ENCODE measurements at places on chromosomes 6 and 20.

DNA sequence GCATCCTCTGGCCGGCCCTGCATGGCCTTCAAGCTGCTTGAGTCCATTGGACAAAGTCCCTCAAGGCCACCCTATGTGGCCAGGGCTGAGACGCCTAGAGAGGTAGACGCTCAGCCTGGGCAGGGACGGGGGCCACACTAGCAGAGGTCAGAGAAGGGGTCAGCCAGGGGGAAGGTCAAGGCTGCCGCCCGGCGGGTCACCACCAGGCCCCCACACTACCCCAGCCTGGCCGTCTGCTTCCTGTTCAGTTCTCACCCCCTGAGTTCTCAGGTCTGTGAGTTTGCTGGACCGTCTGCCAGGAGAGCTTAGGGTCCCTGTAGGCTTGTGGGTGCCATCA is 37.3 kb downstream of the NTSR1 start:
- DNase-seq: no peak

GRCh38 chr6:68502946-68503345 is 132.1 kb upstream of the ADGRB3 start:
- DNase-seq: no peak

GRCh38 chr6:77326711-77327110 is 136.6 kb downstream of the HTR1B start:
- DNase-seq: no peak

DNA sequence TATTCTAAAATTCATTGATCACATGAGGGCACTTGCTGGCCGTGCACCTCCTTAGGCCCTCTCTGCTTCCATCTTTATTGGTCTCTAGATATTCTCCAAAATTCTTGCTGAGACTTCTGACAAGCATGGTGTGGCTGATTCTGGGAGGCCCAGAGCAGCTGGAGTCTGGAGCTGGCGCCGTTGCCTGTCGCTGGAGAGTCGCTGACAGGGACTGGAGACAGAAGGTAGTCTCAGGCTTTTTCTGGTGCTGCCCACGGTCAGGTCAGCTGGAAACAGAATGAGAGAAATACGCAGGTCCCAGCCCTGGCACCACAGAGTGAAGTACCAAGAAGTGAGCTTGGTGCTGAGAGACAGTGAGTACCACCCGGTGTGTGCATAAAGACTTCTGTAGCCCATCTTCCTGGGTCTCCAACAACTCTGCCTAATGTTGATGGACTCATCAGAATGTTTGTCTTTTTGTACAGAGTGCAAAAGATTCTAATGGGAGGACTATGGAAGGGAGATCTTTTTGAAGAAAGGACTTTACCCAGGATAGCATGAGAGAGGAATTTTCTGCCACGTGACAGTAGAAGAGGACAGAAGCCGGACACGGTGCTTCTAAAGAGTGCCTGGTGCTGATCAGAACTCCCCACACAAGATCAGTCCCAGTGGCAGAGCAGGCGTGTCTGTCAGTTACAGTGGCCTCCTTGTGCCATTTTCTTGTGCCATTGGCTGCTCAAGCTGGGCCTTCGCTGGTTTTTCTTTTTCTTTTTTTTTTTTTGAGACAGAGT is 1.8 kb upstream of the ALDH8A1 start:
- DNase-seq: no peak

DNA sequence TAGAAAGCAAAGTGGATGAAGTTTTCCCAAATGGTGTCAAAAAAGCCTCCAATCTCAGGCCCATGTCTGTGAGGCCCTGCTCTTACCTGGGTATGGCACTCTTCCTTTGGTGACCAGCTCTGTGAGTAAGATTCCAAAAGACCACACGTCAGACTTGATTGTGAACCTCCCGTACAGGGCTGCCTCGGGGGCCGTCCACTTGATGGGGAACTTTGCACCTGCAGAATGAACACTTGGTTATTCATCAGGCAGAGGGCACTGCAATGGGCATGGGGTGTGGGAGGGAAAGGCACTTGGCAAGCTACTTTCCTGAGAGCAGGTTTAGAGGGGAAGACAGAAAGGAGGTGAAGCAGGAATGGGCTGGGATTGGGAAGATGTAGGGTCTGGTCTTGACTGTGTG is 68.7 kb upstream of the TRAF3IP2 start:
- DNase-seq: no peak

DNA sequence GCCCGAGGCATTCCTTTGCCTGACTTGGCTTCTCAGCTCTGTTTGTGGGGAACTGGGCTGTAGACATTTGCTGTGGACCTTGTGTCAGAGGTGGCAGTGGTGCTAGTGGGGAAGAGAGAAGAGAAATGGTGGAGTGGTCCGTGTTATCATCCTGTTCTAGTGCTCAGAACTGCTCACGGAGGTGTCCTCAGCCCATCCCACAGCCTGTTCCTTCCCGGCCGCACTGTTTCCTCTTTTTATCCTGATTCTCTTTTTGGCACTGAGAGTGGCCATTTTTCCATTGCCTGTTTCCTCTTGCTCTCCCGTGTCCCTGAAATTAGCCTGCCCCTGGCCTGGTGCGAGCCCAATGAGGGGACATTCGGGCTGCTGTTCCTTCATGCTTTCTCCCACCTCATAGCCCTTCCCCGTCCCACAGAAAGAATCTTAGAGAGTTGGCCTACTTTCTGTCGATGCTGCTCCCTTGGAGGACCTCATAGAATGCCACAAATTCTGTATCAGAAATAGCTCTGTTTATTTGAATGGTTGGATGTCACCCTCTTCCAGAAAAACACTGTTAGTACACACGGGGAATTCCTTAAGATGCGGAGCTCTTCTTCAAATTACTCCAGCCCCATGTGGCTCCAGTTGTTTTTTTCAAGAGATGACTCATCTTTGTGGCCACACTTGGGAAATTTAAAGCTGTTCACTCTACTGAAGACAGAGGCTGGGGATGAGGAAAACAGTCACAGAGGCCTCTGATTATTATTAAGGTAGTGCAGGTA is 26.1 kb downstream of the FARS2 start:
- peak; percentile 78 for DNase-seq

- DNase-seq: no peak
Measured at GRCh38 chr20:57759724-57760123, 49.9 kb upstream of the PMEPA1 start.

- no peak for DNase-seq
Measured at GRCh38 chr6:27865850-27866356, 46.3 kb downstream of the OR2B2 start.

DNA sequence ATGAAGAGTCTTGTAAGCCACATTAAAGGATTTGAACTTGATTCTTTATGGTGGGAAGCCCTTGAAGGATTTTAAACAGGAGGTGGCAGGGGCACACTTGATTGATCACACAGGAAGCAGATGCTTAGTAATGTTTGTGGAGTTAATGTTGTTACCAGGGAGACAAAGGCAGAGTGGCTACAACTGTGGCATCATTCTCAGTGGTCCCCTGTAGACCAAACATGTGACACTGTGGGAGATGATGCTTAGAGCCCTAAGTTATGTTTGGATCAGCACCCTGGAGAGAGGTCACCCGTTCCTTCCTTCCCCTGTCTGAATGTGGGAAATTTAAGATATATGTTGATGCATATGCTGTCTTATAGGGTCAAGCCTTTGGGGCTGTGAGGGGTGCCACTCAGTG is 53.2 kb downstream of the EIF2S2 start:
- no peak for DNase-seq

DNA sequence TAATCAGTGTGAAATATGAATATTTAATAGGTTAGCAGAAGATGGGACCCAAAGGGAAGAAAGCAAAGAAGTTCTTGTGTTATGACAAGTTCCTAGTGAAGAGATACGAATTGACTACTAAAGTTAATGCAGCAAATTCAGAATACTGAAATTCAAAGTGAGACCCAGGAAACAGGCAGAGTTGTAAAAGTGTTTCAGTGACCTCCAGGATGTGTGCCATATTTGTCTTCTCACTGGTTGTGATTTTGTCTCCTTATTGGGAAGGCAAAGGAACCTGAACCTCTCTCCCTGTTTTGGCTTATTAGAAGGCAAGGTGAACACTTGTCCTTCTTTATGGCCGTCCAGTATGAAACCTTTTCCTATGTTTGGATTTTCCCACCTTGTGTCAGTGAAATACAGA is 51.8 kb upstream of the DTNBP1 start:
- no peak for DNase-seq

DNA sequence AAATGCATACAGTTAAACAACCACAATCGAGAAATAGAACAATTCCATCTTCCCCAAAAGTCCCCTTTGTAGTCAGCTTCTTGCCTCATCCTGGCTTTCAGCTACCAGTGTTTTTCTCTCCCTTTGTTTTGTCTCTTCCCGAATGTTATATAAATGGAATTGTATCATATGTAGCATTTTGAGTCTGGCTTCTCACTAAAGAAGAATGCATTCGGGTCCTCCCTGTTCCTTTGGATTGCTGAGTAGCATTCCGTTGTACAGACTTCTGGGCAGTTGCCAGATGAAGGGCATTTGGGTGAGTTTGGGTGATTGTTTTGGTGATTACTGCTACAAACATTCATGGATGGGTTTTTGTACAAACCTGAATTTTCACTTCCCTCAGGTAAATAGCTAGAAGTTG is 27.8 kb downstream of the PRPH2 start:
- DNase-seq: no peak

DNA sequence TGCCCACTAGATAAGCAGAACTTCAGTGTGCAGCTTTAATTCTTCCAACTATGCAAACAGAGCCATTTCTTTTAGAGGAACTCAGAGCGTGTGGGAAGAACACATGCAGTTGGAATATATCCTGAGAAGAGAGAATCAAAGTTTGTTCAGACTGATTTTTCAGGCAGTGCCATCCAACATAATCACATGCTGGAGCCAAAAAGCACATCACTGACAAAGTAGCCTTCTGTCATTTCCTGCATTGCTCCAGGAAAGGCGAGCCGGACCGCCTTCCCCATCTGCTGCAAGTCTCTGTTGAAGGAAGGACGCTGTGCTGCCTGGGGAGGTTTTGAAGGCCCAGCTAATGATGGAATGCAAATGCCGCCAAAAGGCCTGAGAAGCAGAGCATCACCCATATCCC is 98.4 kb downstream of the DOK5 start:
- DNase-seq: no peak

DNA sequence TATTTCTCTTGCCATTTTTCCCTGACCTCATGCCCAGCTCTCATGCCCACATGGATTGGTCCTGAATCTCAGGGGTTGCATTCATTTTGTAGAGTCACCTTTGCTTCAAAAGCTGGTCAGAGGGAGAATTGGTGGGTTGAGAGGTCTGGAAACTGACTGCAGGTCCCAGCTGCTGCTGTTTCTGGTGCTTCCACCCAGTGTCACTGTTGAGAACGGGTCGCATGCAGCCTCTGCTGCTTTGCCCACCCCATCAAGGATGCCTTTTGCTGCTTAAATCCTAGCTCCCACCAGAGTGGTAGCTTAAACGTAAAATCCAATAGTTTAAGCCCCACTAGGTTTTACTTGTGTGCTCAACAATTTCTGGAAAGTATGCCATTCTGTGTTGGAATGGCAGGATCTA is 211.4 kb upstream of the TSHZ2 start:
- no peak for DNase-seq

DNA sequence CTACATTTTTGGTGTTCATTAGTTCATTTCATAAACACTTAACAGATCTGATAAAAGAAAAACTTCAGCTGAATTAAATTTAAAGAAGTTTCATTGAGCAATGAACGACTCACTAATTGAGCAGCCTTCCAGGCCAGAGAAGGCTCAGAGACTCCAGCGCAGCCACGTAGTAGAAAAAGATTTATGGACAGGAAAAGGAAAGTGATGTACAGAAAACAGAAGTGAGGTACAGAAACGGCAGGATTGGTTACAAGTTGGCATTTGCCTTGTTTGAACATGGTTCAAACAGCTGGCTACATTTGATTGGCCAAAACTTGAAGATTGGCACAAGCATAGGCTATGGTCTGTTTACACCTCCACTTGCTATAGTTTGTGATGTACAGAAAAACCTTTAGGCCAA is 166.3 kb upstream of the DTNBP1 start:
- DNase-seq: no peak

DNA sequence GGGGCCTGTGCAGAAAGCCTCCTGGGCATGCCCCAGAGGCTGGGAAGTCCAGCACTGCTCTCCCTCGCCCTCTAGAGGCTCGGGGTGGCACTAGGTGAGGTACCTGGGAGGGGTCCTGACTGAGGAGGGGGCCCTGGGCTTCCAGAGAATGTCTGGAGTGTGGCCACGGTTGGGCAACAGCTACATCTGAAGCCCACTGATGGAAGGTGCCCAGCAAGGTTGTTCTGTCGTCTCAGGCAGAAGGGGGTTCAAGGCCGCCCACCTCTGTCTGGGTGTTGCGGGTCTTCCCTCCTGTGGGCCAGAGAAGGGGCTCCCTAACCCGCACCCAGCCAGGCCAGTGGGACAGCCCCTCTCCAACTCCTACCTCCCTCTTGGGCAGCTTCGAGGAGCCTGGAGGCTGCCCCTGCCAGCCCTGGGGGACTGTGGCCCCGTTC is 11.4 kb upstream of the VEGFA start:
- DNase-seq: no peak

DNA sequence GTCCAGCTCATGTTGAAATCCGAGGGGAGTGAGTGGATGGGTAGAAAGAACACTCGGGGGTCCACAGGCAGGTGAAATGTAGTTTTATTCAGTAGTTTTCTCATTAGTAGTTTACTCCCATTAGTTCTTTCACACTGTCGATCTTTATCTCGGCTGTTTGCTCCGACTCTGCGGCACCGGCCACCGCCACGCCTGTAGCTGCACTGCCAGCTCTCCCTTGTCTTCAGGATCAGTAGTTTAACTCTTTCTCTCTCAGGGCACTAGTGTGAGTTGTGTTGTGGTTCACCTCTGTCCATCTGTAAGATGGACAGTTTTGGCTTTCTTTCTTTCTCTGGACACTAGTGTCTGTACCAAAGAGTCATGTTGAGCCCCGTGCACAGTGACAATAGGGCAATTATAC is 195.7 kb downstream of the LMBRD1 start:
- DNase-seq: no peak

DNA sequence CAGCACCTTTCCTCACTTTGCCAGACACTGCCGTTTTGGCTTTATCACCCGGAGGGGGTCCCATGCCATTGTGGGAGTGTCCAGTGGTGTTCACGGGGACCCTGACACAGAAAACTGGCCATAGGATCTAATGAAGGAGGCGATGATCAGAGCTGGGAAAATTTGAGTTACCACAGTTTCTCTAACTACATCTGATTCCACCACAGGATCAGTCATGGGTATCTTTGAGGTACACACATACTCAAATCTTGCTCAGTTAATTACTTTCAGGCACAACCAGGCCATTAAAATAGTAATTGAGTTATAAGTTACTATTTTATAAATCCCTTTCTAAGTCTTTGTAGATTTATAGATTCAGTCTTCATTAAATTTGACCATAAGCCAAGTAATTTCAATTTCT is 215.1 kb downstream of the PRL start:
- DNase-seq: no peak

Measured in MCF 10A (cell line).